ENCODE measurements at places on chromosomes 7 and 10.

DNA sequence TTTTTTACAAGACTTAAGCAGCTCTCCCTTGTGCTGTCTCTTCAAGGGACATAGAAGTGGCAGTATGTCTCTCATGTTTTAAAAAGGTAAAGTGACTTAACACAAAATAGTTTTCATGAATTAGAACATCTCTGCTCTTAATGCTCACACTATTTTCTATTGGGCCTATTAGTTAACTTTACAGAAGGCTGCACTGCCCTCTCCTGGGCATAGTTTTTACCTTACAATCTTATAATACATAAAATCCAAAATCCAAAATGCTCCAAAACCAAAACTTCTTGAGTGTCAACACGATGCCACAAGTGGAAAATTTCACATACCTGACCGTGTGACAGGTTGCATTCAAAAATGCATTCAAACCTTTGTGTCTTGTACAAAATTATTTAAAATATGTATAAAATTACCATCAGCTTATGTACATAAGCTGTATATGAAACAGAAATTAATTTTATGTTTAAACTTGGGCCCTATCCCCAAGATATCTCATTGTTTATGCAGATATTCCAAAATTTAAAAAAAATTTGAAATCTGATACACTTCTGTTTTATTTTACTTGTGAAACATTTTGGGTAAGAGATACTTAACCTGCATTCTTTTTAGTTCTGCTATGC lies 25.8 kb downstream of the TES start:
- DNase-seq: peak; percentile 61

DNA sequence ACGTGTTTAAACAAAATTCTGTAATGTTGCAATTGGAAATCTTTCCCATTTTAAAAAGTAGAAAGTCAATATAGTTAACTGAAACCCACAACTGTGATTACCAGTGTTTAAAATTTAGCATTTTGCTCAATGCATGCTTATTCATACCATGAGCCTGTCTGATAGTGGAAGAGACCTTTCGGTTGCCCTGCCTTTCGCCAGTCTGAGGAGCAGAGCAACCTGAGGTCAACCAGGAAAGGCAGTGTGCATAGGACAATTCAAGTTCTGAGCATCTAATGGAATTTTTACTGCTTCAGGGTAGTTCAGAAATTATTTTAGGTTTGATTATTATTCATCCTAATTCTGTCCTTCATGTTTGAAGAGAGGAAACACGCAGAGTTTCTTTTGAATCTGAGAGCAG lies 100.8 kb downstream of the CUBN start:
- no peak for DNase-seq

- no peak for DNase-seq
These were observed 332.3 kb upstream of the PRKCQ start for GRCh38 chr10:6912424-6912823.

DNA sequence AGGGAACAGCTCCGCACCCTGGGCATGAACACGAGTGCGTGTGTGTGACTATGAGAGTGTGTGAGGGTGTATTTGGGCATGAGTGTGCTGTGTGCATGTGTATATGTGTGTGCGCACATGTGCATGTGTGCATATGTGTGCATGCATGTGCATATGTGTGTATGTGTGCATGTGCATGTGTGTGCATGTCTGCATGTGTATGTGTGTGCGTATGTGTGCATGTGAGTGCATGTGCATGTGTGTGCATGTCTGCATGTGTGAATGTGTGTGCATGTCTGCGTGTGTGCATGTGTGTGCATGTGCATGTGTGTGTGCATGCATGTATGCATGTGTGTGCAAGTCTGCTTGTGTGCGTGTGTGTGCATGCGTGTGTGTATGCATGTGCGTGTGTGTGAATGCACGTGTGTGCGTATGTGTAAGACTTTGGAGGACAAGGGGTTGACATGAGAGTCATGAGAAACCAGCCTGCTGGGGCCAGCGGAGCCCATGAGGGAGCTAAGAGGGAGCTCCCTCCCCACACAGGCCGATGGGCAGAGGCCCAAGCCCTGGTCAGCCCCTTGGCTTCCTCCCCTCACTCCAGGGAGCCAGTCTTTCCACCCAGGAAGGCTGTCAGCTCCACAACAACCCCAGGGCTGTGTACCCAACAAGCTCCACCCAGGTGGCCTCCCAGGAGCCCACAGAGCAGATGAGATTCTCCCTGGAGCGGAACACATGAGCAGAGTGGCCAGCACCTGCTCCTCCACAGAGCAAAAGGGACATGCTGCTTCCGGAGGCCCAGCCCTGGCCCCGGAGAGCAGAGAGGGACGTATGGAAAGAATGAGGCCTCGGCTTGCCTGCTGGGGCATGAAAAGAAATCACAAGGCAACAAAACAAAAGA lies 142.5 kb upstream of the PPP2R2D start:
- no peak for DNase-seq

DNA sequence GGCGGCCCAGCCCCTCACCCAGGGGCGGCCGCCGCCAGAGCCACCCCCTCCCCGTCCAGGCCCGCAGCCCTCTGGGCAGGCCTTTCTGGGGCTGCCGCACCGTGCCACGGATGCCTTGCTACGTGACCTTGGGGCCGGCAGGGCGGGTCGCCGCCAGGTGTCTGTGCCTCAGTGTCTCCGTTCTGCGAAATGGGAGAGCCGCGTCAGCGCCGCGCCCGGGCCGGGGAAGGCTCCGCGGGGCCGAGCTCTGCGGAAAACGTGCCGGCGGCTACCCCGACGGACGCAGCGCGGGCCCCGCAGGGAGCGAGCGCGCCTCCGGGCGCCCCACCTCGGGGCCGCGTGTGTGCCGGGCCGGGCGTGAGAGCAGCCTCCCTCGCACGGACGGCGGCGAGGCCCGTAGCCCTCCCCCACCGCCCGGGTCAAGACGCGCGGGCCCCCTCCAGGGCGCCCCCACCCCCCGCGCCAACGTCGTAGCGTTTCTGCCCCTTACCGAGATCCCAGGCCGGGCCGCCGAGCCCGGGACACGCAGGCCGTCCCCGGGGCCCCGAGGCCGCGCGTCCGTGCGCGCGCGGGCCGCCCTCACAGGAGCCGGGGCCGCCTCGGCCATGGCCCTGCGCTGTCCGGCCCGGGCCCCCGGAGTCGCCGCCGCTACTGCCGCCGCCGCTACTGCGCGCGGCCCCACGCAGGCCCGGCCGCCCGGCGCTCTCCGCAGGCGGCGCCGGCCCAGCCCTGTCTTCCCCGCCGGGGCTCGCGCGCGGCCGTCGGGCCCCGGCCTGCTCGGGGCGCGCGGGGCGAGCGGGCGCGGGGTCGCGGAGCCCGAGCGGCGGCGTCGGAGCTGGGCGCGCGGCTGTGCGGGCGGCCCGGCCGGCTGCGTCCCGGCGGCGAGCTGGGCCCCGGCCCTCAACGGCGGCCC lies 1.1 kb downstream of the ZNF777 start:
- peak; percentile 59 for DNase-seq

DNA sequence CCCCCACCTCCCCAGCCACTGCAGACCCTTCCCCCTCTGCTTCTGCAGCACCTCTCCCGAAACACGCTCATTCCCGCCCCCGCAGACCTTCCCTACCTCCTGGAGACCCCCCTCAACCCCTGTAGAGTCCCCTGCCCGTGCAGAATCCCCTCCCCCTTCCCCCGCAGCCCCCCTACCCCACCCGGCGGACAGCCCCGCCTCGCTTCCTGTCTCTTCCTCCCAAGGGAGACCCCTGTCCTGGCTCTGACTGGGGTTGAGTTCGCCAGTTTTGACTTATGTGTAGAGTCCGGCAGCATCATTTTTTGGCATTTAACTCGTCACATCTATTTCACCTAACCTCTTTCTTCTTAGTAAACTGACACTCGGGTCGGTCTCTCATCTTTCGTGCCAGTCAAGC lies 54.0 kb downstream of the ALOX5 start:
- DNase-seq: no peak

GRCh38 chr10:64726466-64726865 lies 1205.3 kb downstream of the REEP3 start:
- DNase-seq: no peak

Measured in NCI-H69 (cell line).